ENCODE measurements at places on chromosomes 4 and X. TPM values are rescaled to one million over a fixed set of nuclear protein-coding genes. Genes with fewer than 3 reads are reported as not detected.

The RENBP gene
- not detected for polyA plus RNA-seq

The ASB5 gene
- not detected for polyA plus RNA-seq

The FAM133A gene
- polyA plus RNA-seq: 0.84 TPM

The UGT2A1 gene
- polyA plus RNA-seq: not detected

The SPINK2 gene
- 9.4 TPM for polyA plus RNA-seq

The FANCB gene
- polyA plus RNA-seq: not detected

The USP17L30 gene
- polyA plus RNA-seq: not detected

The MAGEB1 gene
- not detected for polyA plus RNA-seq

The SMR3A gene
- polyA plus RNA-seq: not detected

Measured in Purkinje cell (primary cell).